NCI-H1105 (cell line): ENCODE measurements at places on chromosomes 5 and 9.

- peak; percentile 45 for DNase-seq
Measured at GRCh38 chr9:35757226-35757891, 3.3 kb upstream of the MSMP start.

GRCh38 chr5:157245476-157245875, 20.4 kb upstream of the CYFIP2 start:
- DNase-seq = no peak

- DNase-seq = no peak
Measured at GRCh38 chr5:177446200-177447065, at the start of gene PRR7. Gene PRR7 (plus strand): TSS chr5:177446814. CDS start chr5:177455068, 8,254 bp downstream.

GRCh38 chr9:76115396-76115795, 224.9 kb downstream of the PCSK5 start:
- DNase-seq = no peak

DNA sequence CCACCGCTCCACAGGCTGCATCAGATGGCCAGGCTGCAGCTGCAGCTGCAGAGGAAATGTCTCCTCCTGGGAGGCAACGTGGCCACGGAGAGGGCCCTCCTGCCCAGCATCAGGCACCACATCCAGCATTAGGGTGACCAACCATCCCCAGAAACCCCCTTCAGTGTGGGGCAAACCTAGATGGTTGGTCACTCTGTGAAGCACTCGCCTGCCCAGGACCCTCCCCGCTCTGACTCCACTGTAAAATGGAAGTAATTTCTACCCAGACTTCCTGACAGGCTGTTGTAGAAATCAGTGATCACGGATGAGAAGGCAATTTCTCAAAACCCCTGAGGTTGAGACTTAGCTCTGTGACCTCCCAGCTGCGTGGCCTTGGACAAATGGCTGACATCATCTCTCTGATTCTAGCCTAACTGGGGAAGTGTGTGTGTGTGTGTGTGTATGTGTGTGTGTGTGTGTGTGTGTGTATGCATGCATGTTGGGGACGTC, 31.6 kb downstream of the B4GALT1 start:
- no peak for DNase-seq

DNA sequence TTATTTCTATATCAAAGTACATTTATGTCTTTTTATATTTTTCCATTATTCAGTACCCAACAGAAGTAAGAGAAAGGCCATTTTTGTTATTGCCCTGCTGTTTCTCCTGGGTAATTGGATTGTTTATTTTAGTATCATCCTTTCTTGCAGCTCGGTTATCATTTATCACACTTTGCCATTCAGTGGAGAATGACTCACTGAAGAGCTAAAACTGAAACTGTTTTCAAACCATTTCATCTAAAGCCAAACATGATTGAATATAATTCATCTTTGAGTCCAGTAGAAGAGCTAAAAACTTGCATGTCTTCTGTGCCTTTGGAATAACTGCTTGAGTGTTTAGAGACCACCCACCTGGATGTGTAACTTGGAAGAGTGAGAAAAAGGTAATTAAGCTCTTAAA, 139.5 kb upstream of the PRDM9 start:
- no peak for DNase-seq

GRCh38 chr5:32282633-32283032, 30.1 kb downstream of the MTMR12 start:
- no peak for DNase-seq

GRCh38 chr9:129183495-129184218, 5.6 kb upstream of the IER5L start:
- no peak for DNase-seq

- DNase-seq = no peak
Measured at GRCh38 chr5:179313849-179314521, 31.3 kb downstream of the ADAMTS2 start.

GRCh38 chr5:154189256-154189818, 1.2 kb upstream of the GALNT10 start:
- DNase-seq = no peak

- DNase-seq = no peak
Measured at GRCh38 chr5:81898403-81898802, 73.4 kb upstream of the ATG10 start.

DNA sequence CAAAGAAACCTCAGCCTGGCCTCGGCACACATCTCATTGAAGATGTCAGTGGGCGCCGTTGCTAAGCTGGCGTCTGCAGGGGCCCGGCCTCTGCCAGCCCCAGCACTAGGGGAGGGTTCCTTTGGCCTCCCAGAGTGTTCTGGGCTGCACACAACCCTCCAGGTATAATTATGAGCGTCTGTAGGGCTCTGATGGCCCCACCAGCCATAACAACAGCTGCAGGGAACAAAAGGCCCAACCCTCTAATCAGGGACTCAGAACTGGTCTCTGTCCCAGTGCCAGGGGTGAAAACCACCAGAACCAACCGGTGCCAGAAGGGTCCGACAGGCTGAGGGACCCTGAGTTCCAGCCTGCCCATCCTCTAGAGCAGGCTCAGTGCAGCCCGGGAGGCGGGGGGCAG, 39.5 kb upstream of the SLC12A7 start:
- no peak for DNase-seq

- DNase-seq = no peak
Measured at GRCh38 chr5:174097486-174098185, 52.1 kb downstream of the NSG2 start.

DNA sequence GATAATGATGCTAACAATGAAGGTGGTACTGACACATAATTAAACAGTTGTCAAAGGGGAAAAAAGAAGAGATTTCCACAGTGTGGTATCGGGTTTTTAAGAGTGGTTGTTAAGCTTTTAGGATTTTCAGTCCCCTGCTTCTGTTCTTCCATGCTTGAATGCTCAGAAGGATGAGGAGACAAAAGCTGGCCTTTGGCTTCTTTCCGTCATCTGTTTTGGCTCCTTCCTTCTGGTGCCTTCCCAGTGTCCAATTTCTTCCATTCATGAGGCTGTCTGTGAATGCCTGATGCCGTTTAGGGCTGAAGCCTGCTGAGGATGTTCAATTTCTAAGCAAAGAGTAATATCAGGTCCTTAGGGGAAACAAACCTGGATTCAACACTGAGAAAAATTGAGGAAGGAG, 179.6 kb upstream of the GLRA1 start:
- no peak for DNase-seq

GRCh38 chr9:116096046-116096445, 57.5 kb upstream of the PAPPA start:
- DNase-seq = no peak

GRCh38 chr5:92472981-92473566, 1090.0 kb upstream of the ARRDC3 start:
- DNase-seq = no peak

GRCh38 chr5:154395407-154396106, 50.2 kb upstream of the SAP30L start:
- DNase-seq = peak; percentile 67

DNA sequence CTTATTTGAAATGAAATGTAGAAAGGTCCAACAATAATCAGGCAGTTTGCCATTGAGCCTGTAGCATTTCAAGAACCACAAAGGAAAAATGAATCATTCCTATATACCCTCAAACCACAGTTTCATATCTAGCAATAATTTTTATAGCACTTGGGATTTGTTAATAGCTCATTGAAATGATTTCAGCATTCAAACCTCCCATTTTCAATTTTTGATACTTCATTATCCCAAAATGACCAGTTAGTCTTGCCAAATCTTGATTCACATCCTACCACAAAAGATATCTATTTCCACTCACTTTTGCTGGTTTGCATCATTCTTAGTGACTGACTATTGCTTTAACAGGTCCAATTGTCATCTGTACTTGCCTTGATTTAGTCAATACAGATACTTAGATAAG, 790.1 kb downstream of the TLE1 start:
- no peak for DNase-seq

DNA sequence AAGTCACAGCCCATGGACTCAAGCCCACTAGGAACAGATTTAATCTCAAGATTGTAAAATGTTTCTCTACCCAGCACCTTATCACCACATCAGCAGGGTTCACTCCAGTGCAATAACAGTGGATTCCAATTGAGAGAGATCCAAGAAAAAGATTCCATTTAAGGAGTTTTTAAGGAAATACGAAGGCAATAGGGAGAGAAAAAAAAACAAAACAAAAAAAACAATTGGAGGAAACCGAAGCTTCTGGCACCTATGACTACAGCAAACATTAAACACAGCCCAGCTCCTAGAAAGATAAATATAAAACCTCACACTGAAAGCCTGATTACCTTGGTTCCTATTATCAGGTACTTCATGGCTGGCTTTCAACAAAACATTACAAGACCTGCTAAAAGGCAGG, 192.7 kb downstream of the DAB2IP start:
- no peak for DNase-seq
